ENCODE measurements at places on chromosomes 4 and X.

DNA sequence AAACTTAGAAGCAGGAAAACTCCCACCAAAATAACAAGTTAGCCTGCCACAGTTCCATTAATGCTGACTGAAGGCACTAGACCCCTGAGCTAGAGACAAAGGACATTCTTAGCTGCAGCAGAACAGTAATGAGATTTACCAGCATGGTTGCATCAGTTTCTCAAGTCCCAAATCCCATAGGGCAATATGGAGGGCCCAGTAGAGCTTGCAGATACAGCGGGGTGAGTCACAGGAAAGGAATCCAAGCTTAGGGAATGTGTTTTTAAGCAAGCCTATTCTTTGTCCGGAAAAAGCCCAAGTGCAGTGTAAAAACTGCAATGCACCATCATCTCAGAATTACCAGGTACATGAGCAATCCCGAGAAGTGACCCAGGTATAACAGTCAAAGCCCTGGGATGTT, 51.3 kb upstream of the EXOC1L start:
- no peak for DNase-seq

- DNase-seq, result no peak
Observed at GRCh38 chr4:38046727-38047489, 86.7 kb downstream of the PTTG2 start.

DNA sequence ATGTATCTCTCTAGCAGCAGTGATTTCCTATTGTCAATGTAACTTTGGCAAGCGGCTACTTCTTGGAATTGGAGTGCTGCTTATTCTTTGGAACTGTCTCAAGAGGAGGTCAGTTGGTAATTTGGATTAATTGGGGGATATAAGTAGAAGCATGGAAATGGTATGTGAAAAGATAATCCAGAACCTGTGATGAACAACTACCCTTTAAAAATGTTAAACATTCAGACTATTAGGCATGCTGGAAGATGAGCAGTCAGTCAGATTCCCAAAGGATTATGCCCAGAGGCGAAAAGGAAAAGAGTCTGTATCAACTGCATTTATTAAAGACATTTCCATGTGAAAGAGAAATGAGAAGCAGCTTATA, 62.5 kb downstream of the SEC24D start:
- no peak for DNase-seq

DNA sequence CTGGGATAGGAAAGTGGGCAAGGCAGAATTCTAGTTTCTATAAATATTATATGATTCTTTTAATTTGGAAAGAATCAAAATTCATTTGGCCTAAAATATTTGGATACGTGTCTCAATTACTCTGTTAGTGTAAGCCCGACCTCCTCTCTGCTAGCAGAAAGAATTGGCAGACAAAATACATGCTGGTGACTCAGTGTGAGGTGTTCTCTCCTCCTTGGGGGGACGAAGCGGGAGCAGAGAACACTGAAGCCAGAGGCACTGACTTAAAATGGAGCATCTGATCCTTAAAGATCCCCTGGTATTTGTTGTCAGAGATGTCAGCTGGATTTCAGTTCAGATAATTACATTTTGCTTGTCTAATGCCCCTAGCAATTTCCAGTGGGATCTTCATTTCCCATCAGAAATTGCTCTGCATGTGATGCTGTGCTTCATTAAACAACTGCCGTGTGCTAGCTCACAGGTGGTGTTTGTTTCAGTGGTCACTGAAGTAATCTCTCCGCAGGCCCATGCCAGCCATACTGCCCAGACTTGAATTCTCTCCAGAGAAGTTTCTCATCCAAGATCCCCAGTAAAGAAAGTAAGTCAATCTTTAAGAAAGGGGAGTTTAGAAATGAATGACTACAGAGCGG, 188.7 kb upstream of the TLL1 start:
- DNase-seq, result peak; percentile 26

Data from epithelial cell of prostate (primary cell).